ENCODE measurements at places on chromosomes 16 and 17.
A peak's percentile ranks its signal among the peaks of the same experiment; 100 is the strongest.

GRCh38 chr17:83187782-83188311, 108.4 kb downstream of the METRNL start:
- no peak for DNase-seq

DNA sequence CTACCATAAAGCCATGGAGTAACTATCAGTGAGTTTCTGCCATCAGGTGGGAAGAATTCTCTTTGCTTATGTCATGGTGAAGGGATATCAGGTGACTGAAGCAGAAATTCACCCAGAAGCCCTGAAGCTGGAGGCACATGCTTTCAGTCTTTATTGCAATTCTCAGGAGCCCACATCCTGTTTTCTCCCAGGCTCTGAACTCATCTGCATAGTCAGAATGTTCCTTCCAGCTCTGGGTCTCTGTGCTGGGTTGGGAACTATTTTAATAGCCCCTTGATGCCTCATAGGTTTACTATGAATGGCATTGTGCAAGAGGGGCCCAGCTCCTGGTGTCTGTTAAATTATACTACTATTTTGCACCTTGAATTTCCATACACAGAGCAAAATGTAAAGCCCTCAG, 198.4 kb upstream of the SOX9 start:
- DNase-seq = no peak

GRCh38 chr17:38401459-38401858, 26.8 kb upstream of the ARHGAP23 start:
- DNase-seq = no peak

DNA sequence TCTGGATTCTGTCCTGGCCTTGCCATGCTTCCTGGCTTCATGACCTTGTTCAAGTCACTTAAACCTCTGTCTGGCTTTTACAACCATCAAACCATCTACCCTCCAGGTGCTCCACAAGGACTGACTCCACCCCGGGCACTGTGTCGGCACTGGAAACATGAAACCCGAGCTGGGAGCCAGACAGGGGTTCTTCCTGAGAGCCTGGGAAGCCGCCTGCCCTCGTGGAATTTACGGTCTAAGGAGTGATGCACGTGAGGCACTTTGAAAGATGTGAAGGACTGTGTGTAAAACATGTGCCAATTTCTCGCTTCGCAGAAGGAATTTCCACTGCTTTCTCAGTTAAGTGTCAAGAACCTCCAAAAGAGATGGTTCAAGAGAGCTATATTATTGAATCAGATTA, 11.6 kb downstream of the CDK5R1 start:
- no peak for DNase-seq

- no peak for DNase-seq
Observed at GRCh38 chr16:27639561-27640276, 89.8 kb downstream of the KATNIP start.

GRCh38 chr17:66386498-66387351, 84.3 kb downstream of the PRKCA start:
- DNase-seq = no peak

GRCh38 chr16:20300312-20301097, 26.8 kb downstream of the GP2 start:
- DNase-seq = no peak

DNA sequence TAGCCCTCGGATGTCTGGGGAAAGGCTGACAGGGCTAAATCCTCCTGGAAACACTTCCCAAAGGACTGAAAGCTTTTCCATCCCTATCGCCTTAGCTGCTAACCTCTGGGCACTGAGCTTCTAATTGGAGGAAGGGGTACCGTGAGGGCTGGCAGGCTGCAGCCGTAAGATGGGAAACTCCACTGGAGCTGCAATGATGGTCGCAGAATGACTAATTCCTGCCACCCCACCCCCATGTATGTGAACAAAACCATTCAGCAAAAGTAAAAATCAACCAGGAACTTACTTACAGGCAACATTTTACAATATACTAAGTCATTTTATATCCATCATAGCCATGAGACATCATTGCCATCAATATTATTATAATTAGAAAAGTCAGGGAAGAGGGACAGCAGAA, 133.3 kb downstream of the ABCC12 start:
- no peak for DNase-seq

DNA sequence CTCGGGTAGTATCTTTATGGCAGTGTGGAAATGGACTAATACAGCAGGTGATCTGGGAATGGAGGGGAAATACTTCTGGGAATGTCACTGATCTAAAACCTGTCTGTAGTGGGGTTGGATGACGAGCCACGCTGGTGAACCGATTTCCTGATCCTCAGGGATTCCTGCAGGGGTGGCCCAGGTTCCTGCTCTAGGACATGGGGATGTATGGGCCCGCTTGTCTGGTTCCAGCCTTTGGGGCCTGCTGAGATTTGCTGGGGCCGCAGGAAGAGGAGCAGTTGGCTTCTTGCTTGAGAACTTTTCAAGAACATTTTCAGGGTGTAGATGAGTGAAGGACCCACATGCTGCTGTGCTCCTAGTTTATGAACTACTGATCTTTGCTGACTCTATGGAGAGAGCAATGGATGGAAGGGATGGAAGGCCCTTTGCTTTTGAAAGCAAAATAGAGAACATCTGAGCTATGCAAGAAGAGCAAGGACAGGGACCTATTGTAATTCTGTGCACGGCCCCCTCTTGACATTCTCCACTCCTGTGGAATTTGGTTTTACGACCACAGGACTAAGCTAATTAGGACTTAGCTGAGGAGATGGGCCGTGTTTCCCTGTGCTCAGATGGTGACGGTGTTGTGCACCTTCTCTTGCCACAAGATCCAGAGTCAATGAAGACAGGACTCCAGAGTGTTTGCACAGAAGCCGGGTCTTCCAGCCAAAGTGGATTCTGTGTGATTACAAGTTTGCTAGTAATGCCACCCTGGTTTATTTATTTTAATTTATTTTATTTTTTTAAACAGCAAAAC, 90.5 kb downstream of the SEC14L1 start:
- no peak for DNase-seq

GRCh38 chr16:57986196-57986595, 14.3 kb downstream of the ZNF319 start:
- no peak for DNase-seq

DNA sequence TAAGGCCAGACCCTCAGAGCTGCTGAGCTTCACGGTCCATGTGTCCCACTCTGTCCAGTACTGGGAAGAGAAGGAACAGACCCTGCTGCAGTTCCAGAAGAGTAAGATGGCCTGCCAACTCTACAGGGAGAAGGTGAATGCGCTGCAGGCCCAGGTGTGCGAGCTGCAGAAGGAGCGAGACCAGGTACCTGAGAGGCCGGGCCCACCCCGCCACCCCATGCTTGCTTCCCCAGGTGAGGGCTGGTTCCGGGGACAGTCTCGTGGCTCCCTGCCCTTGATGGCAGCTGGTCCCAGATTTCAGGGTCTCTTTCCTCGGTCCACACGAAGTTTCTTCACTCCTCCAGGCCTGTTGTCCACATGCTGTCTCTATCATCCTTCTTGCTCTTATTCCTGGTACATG, 20.9 kb downstream of the CARD14 start:
- DNase-seq = no peak

- DNase-seq = no peak
Observed at GRCh38 chr16:7334801-7335560, 2.3 kb downstream of the RBFOX1 start.

- no peak for DNase-seq
Observed at GRCh38 chr17:50198026-50198669, 3.3 kb downstream of the COL1A1 start.

GRCh38 chr16:2482249-2482648, 7.3 kb downstream of the TBC1D24 start:
- no peak for DNase-seq

DNA sequence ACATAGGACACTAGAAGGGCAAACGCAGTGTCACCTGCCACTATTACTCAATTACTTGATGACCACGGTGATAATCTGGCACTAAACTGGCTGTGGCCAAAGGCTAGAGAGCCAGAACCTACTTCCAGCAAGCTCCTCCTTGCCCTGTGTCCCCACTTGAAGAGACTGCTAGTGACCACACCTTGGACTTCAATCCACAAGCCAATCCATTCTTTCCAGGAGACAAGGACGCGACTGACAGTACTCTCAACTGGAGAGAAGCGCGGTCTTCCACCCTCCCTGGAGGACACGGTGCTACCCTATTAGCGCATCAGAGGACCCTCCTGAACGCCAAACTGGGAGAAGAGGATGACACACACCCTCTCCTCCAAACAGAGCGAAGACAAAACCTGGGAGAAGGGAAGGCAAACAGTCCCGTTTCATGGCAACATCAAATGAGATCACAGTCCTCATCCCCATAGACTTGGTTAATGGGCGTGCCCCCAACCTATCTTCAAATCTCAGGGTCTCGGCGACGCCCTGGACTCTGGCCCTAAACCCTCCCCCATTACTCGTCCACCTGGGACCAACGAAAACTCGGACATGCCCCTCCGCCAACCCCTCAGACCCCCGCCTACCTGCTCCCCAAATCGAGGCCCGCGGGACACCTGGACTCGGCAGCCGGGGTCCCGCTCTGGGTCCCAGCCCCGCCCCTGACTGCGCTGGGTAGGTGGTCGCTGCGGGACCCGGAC, 508 bp downstream of the FLCN start:
- DNase-seq = no peak

DNA sequence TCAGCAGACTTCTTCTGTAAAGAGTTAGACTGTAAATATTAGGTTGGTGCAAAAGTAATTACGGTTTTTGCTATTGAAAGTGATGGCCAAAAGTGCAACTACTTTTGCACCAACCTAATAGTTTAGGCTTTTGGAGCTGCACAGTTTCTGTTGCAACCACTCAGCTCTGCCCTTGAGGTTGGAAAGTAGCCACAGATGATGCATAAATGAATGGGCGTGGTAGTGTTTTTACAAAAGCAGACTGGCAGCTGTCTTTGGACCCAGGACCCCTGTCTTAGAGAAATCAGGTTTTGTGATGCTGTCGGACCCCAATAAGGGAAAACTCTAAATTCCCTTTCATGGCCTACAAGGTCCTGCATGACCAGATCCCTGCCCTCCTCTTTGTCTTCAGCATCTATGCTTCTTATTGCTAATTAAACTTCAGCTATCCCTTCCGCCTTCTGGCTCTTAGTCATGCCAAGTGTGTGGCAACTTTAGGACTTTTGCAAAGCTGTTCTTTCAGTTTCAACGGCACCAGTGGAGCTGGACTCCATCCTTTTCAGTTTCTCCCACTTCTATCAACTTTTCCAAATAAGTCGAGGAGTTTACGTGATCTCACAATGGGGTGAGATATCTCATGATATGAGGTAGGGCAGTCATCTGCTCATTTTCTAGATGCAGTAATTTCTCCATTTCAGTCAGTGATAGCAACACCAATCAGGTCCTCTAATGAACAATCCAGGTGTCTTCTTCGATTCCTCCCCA, 232.3 kb downstream of the XYLT1 start:
- DNase-seq = no peak

GRCh38 chr17:10984220-10984619, 146.3 kb upstream of the PIRT start:
- peak; percentile 52 for DNase-seq

DNA sequence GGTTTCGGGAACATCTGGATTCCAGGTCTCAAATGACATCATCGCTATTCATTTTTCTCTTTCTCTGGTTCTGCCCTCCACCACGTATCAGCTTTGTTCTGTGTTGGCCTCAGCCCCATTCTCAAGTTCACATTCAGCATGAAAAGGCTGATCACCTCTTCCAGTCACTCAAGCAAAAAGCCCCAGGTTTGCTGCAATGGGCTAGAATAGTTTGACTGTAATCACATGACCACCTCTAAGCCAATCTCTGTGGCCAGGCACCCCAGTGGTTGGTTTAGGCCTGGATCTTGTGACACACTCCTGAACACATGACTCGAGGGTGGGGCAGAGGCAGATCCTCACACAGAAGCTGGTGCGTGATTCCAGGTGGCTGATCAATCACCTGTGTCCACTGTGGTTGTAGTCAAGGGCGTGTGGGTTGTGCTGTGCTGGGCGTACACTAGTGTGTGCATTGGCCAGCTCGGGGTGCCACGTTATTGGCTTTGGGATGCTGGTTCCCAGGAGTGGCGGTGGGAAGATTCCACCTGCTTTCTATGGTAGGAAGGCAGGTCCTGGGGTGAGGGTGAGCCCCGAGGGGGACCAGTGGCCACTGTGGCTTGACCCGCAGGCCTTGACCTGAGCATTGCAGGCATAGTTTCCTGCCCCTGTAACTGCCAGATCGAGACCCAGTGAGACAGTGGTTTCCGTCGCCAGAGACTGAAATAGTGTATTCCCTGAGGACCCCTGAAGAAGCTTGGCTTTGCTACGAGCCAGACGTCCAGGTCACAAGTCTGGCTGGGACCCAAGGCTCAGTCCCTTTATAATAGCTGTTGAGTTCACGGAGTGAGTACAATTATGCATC, 12.0 kb downstream of the EEF2K start:
- no peak for DNase-seq

DNA sequence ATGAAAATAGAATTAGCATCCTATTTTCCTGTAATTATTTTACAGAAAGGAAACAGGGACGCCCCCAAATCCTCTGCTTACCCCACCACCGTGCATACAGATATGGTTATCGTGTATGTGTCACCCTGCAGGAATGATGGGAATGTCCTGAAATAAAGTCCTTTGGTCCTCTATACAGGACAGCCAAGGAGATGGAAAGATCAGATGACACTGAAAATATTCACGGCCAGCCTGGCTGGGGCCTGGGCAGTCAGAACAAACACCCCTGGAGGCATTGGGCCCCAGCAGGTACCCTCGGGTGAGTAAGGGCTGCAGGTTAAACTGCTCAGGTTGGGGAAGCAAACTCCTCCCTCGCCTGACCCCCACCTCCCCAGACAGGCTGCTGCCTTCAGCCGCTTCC, 368.0 kb downstream of the FOXL1 start:
- DNase-seq = no peak

- no peak for DNase-seq
Observed at GRCh38 chr16:77037696-77038347, 153.2 kb upstream of the MON1B start.

GRCh38 chr16:28162326-28162877, 49.4 kb downstream of the XPO6 start:
- no peak for DNase-seq

DNA sequence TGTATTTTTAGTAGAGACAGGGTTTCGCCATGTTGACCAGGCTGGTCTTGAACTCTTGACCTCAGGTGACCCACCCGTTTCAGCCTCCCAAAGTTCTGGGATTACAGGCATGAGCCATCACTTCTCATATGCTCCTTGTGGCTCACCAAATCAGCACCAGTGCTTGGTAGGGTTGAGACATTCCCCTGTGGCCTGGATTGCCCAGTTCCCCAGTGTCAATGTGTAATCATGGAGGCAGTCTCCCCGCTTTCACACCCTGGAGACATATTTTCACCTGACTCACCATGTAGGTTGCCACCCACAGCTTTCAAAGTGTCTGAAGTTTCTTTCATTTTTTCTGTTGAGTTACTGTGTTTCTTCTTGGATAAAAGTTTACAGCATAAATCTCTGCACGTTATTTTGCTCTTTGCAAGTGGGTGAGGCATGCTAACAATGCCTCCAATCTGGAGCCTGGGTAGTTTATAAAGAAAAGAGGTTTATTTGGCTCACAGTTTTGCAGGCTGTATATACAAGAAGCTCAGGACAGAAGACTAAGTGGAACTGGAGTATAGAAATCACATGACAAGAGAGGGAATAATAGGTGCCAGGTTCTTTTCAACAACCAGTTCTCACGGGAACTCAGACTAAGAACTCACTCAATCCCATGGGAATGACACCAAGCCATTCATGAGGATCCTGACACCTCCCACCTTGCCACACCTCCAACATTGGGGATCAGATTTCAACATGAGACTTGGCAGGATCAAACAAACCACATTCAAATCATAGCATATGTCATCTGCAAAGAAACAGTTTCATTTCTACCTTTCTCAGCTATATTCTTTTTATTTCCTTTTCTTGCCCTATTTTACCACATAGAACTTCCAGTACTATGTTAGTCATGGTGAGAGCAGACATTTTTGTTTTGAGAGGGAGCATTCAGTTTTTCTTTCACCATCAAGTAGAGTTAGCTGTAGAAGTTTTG, 113.2 kb downstream of the PHKB start:
- DNase-seq = no peak

- no peak for DNase-seq
Observed at GRCh38 chr17:40203131-40203530, 16.0 kb upstream of the WIPF2 start.

Data from vagina (tissue), 2 donors.